ENCODE measurements at places on chromosomes 6 and 20.

DNA sequence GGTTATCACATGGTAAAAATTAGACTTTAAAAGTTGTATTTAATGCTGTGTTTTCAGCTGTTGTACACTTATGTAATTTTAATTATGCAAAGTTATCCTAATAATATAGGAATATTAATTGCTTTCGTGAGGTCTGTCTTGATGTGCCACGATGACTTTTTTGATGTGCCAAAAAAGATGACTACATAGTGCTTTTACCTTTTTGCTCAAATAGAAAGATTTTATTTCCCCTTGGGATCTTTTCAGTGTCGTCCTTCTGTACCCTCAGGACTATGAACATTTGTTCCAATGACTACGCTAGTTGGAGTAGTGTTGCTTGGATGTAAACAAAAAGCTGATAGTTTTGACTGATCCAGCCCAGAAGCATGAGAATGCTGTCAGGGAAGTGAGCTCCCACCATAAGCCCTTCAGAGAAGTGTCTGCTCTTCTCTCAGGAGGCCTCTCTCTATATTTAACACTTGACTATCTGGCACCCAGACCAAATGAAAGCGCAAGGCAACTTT, 1.2 kb upstream of the CD164 start:
- DNase-seq, result no peak

GRCh38 chr6:158041788-158042187, 60.1 kb downstream of the SYNJ2 start:
- DNase-seq, result no peak

DNA sequence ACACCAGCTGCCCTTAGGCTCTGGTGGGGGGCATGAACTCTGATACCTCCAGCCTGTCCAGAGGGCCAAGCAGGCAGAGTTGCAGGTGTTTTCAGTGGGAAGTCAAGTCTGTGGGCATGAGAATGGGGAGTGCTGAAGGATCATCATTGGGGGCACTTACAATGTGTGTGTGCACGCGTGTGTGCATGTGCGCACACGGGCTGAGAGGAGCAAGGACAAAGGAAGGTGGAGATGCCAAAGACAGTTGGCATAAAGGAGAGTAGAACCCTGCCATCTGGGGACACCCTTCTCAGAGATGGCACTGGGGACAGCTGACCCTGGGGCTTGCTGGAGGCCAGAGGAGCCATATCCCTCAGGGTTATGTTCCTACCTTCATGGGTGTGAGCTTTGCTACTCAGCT, 408.4 kb upstream of the CHD6 start:
- no peak for DNase-seq

DNA sequence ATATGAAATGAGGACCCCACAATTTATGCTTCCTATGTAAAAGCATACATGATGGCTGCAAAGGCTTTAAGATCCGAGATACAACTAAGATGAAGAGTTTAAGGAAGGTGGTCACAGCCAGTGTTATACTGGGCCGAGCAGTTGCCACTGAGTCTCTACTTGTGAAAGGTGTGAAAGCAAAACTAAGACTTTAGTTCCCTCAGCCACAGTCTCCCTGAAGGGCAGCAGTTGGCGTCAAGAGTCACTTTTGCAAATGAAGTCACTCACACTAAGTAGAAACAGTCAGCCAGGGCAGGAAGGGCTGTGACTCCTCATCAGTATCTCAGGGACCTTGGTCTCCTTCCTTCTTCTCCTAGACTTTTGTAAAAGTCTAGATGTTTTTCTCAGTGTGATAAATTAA, 191.6 kb upstream of the MCHR2 start:
- no peak for DNase-seq

DNA sequence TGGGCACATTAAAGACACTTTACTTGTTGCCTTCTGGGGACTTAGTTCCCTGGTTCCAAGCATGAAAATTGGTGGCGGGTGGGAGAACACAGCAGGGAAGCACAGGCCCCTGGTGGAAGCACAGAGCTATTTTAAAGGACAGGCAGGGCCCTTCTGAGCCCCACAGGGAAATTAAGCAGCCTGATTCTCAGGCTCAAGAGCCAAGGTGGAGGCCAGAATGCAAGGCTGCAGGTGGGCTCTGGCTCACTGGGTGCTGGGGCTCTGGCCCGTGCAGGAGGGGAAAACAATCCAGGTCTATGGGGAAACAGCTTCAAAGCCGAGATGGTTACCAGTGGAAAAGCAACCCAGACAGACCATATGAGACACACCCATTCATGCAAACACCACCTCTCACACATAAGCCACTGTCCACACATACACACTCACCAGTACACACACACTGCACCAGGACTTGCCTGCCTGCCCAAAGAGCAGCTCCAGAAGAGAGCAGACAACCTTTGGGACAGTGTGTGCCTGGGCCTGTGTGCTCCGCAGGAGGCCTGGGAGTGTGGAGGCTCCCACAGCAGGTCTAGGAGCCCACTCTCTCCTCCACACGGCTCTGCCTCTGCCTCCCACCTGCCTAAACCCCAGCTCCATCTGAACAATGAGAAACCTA, 30.6 kb downstream of the TFEB start:
- DNase-seq, result no peak

DNA sequence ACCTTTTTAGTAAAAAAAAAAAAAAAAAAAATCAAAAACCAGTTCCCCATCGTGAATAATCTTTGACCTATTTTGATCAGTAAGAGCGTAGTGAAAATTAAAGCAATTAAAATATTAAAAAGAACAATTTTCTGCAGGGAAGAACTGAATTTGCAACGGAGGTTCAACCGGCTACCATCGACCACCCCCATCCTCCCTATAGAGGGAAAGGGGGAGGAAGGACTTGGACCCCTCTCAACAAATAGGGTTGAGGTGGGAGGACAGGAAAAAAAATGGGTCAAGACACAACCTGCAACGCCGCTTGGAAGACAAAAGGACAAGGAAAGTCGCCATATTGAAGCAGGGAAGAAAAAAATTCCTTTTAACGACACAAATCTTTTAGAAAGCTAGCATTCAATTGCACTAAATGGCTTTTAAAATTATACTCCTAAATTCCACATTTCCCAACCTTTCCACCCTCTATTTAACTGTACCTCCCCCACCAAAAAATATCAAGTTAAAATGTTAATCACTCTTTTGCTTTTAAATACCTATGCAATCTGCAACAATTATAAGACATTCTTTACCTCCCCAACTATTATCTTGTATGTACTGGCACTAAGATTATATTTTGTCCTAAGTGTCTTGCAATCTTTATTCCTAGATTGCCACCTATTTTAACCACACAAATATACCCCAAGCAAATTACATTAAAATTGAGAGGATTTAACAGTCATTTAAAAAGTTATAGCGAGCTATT, 1.7 kb downstream of the PPP1R10 start:
- peak; percentile 63 for DNase-seq

- DNase-seq, result no peak
Measured at GRCh38 chr20:62387219-62387913, 463 bp downstream of the RPS21 start.

- no peak for DNase-seq
Measured at GRCh38 chr6:167793421-167793820, 33.3 kb upstream of the AFDN start.

All from BE2C (cell line).